ENCODE measurements at places on chromosomes 16 and 17.

GRCh38 chr16:8641671-8642070 is 20.2 kb downstream of the METTL22 start:
- no peak for DNase-seq

DNA sequence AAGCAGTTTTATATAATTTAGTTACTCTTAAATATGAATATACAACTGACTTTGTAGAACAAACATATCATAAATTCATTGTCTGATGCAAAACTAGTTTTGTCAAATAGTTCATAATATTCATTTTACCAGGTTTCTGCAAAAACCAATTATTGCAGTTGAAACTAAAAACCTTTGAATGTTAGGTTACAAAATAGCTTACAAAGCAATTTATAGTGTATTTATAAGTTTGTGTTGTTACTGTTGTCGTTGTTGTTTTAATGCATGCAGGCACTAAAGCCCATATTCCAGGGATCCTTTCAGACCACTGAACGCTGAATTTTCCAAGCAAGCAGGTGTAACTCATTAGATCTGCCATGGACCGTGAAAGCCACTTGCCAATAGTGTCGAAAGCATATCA is 427.6 kb downstream of the ZFHX3 start:
- no peak for DNase-seq

- DNase-seq, result no peak
Observed at GRCh38 chr16:54110016-54110981, 176.3 kb downstream of the IRX3 start.

DNA sequence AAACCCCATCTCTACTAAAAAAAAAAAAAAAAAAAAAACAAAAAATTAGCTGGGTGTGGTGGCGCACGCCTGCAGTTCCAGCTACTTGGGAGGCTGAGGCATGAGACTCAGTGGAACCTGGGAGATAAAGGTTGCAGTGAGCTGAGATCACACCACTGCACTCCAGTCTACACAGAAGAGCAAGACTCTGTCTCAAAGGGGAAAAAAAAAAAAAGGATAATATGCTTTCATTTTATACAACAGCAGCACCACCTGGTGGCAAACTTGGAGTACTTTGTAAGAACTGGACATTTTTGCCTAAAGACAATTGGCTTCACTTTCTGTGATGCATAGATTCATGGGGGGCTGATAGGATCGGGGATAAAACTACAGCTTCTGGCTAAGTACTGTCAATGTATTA is 8.5 kb downstream of the CHTF8 start:
- no peak for DNase-seq

GRCh38 chr16:88907768-88908167 is 41.3 kb upstream of the PABPN1L start:
- DNase-seq, result no peak

All from activated effector memory CD4-positive, alpha-beta T cell treated with Interleukin-2 at 50 U/mL for 16 hours (primary cell).